ENCODE measurements at places on chromosomes 2 and 18.
A peak's percentile ranks its signal among the peaks of the same experiment; 100 is the strongest.

DNA sequence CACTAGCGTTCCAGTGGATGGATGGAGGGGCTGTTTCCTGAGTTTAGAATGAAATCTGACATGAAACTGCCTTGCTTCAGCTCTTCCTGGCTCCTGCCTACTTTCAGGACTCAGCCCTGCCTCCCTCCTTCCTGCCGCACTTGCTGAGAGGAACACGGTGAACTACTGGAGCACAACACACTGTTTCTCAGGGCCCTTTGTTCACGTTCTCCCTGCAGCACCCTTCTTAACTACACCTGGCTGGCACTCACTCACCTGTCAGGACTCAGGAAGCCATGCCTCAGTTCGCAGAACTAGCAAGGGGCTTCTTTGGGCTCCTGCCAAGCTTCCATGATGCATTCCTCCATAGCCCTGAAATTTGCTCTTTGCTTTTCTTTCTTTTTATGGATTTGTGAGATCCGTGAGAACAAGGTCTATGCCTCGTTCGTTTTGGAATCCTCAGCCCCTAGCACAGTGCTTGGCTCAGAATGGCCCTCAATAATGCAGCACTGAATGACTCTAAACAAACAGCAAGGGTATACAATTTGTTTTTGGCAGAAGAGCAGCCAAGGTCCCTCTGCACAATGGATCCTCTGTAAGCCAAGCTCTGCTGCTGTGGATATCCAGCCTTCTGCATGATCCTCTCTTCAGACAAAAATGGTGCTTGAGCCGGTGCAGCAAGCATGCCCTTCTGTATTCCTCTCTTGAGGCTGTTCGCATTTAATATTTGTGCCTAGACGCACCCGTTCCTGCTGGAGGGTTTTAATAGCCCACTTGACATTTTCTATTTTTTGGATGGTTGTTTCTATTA is 357.0 kb downstream of the TSN start:
- DNase-seq: no peak

- no peak for DNase-seq
Observed at GRCh38 chr2:64380853-64381527, 73.0 kb upstream of the LGALSL start.

DNA sequence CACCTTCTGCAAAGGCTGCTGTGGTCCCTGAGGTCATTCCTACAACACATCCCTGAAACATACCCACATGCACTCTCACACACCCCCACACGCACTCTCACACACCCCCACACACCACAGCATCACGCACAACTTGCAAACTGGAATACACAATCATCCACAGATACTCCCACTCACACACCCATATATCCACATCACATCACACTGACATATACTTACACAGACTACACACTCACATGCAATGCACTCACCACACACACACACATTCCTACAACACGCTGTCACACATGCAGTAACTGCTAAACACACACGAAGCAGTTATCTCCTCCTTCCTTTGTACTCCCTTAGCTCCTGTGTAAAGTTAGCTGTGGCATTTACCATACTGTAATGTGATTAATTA is 57.1 kb upstream of the PKDCC start:
- no peak for DNase-seq

DNA sequence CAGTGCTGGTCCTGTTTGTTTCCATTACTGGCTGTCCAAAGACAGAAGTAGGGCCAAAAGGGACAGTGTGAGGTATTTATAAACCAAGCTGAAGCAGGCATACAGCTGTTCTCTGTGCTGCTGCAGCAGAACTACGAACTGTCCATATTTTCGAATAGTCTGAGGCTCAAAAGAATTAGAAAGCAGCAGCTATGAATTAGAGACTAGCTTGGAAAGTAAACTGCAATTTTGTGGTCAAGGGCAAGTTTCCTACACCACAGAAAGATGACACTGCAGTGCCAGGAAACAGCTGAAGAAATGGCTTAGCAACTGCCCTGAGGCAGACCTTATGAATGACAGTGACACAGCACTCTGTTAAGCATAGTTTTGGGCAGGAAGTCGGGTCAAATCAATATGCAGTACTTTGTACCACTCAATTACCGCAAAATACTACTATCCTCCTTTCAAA is 125.3 kb downstream of the TMEM131 start:
- peak; percentile 34 for DNase-seq

GRCh38 chr2:238286551-238286950 is 1.9 kb downstream of the PER2 start:
- no peak for DNase-seq

- DNase-seq: no peak
Observed at GRCh38 chr2:105744909-105745853, at the start of gene NCK2. NCK2 (plus strand) TSS chr2:105744912; CDS start chr2:105855064, 110,152 bp downstream.

- DNase-seq: no peak
Observed at GRCh38 chr2:177572236-177572671, 179.7 kb downstream of the AGPS start.

- no peak for DNase-seq
Observed at GRCh38 chr2:72129681-72130340, 17.9 kb downstream of the CYP26B1 start.

All from CD4-positive, alpha-beta T cell treated with Interleukin-15 for 4 hours (primary cell).